Endothelial cell of umbilical vein (primary cell): ENCODE measurements at places on chromosomes 16 and 17.

- no peak for DNase-seq
Measured at GRCh38 chr17:83037084-83037873, 42.1 kb upstream of the METRNL start.

- no peak for DNase-seq
Measured at GRCh38 chr16:3171181-3171854, 16.7 kb upstream of the OR1F1 start.

- peak; percentile 63 for DNase-seq
Measured at GRCh38 chr16:10827691-10828341, 9.2 kb upstream of the TVP23A start.

DNA sequence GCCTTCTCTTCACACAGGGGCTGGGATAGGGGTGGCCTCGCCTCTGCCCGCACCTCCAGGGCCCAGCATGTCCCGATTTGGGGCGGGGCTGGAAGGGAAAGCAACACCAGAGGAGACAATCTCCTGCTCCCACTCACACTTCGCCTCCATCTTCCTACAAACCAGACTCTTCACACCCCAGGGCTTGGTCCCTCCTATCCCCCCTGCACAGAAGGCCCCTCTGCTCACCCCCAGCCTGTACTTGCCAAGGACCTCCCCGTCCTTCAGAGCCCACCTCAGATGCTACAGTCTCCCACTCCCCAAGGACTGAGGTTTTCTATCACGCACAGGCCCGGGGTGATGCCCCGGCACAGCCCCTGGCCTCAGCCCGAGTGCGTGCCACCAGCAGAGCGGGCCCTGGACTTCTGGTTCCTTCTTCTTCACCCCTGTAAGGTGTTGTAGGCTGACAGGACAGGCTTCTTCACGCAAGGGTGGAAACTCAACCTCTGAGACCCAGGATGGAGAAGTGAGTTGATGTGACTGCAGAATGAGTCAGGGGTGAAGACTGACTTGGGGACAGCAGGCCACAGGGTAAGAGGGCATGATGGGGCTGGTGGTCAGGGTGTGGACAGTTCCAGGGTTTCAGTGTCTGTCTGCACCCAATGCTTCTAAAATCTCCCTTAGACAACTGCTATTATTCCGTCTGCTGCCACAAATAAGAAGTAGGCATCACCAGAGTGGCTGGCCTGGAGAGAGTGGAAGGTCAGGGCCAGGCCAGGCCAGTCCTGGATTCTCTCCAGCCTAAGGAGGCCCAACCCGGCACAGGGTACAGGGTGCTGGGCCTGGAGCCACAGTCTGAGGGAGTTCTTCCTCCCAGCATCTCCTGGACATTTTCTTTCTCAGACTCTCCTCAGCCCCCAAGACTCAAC is 2.5 kb downstream of the ITGAE start:
- DNase-seq = no peak
